Type B pancreatic cell (in vitro differentiated cells): ENCODE measurements at places on chromosomes 2 and 18.

DNA sequence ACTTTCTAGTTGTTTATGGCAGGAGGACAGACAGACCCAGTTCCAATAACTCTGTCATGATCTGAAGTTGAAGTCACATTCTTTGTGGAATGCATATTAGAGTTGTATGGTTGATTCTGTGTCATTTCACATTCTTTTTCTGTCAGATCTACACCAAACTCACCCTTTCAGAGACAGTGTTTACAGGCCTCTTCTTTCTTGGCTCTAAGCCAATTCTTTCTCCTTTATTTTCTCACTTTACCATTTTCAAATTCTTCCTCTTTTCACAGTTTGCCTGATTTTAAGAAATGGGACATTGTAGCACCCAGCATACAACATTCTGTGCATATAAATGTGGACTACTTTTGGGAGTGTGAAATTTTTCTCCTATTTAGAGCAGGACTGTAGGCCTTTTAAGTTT is 103.7 kb downstream of the CCDC85A start:
- no peak overlapping the region for H3K4me3 ChIP-seq
- H3K27me3 ChIP-seq: peaks cover 5% of the 10 kb centered on the region
- no peaks in the 10 kb centered on the region for H3K36me3 ChIP-seq
- no peak overlapping the region for H3K27ac ChIP-seq
- no peak for DNase-seq
- H3K4me1 ChIP-seq: no peaks in the 10 kb centered on the region

- H3K27ac ChIP-seq: peak overlapping the region; percentile 90
- H3K36me3 ChIP-seq: peaks cover 6% of the 10 kb centered on the region
- H3K27me3 ChIP-seq: no peaks in the 10 kb centered on the region
- peaks cover 25% of the 10 kb centered on the region for H3K4me1 ChIP-seq
- DNase-seq: no peak
Measured at GRCh38 chr2:197704434-197705120, 592 bp upstream of the MARS2 start.

DNA sequence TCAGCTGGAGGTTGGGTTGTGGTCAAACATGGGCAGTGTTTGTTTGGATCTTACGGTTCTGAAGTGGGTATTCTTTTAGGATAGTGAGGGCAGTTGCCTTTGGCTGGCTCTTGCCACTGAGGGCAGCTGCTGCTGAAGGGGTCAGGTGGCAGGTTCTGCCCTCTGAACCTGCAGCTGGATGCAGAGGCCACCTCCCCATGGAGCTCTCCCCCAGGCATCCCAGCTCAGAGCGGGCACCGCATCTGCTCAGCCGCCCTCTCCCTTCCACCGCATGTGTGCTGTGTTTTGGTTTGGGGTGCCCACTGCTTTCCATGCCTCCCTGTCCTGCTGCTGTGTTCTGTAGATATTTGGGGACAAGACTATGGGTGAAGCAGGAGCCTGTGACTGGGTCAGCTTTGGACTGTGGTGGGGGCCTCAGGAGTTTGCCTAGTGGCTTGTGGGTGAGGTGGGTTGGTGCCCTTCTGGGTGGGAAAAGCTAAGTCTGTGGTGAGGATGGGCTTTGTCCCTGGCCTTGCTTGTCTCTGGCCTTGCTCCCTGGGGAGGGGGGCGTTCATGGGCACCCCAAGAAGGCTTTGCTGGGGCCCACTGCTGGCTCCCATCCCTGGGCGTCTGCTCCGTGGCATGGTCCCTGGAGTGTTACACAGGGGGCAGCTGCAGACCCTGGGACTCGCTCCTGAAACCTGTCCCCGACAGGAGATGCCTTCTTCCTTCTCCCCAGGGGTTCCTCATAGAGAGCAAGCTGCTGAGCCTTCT is 28.5 kb downstream of the OTOF start:
- H3K4me3 ChIP-seq: no peak overlapping the region
- no peak for DNase-seq
- H3K27ac ChIP-seq: no peak overlapping the region
- H3K27me3 ChIP-seq: no peaks in the 10 kb centered on the region
- H3K4me1 ChIP-seq: no peaks in the 10 kb centered on the region

DNA sequence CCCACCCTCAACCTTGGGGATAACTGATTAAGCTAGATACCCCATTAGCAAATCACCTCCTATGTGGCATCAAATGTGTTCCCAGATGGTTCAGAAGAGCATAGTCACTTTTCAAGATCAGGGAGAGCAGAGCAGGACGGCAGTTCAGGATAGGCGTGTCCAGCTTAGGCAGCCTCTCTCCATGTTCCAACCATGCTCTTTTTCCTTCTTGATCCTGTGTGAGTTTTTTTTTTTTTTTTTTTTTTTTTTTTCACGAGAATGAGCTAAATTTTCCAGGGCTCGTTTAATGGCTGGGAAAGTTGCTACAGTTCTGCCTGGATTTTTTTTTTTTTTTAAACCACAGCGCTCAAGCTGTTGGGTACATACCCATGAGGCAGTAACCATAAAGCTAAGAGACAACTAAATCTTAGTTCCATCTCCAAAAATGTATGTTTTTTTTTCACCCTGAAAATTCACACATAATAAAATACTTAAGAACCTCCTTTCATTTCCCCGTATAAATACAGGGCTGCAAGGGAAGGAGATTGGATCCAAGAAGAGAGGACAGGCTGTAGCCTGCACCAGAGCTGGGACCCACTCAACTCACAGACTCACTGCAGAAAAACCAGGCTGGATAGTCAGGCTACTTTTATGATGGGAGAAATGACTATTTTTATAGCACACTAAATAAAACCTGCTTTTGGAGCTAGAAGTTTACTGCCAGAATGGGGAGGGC is 244.3 kb downstream of the SETBP1 start:
- no peak overlapping the region for H3K4me3 ChIP-seq
- H3K4me1 ChIP-seq: peaks cover 9% of the 10 kb centered on the region
- no peak for DNase-seq
- peaks cover 4% of the 10 kb centered on the region for H3K36me3 ChIP-seq
- H3K27ac ChIP-seq: no peak overlapping the region

DNA sequence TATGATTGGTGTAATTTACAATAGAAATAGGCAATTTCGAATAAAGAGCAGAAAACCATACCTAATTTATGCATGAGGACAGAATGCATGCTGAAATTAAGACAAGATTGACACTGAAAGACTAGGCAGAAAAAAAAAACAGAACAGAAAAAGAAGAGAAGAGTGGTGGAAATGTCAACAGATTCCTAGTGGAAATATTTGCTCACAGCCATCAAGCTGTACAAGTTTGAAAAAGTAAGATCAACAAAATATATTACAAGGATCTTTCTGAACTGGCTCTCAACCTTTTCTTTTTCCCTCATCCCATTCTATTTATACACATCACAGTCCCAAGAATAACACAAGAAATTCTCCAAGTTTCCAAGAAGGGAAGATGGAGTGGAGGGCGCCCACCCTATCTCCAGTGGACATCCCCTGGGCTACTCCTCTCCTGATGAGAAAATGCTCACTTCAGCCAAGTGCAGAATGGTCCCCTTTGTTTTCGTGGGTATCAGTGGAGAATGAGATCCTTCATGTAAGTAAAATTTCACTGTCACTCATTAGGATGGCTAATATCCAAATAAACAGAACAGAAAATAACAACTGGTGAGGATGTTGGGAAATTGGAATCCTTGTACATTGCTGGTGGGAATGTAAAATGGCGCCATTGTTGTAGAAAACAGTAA is 51.0 kb upstream of the ZNF532 start:
- no peak overlapping the region for H3K4me3 ChIP-seq
- no peak overlapping the region for H3K27ac ChIP-seq
- no peaks in the 10 kb centered on the region for H3K4me1 ChIP-seq
- H3K27me3 ChIP-seq: no peaks in the 10 kb centered on the region

GRCh38 chr2:97983698-97984097 is 12.1 kb downstream of the TMEM131 start:
- no peak overlapping the region for H3K4me3 ChIP-seq
- no peak for DNase-seq
- peak overlapping the region; percentile 21 for H3K27ac ChIP-seq
- H3K27me3 ChIP-seq: no peaks in the 10 kb centered on the region
- H3K36me3 ChIP-seq: peaks cover 43% of the 10 kb centered on the region

- peaks cover 90% of the 10 kb centered on the region for H3K36me3 ChIP-seq
- DNase-seq: no peak
- no peaks in the 10 kb centered on the region for H3K27me3 ChIP-seq
- no peak overlapping the region for H3K4me3 ChIP-seq
- H3K27ac ChIP-seq: no peak overlapping the region
Measured at GRCh38 chr18:59340817-59341216, 18.2 kb downstream of the LMAN1 start.

DNA sequence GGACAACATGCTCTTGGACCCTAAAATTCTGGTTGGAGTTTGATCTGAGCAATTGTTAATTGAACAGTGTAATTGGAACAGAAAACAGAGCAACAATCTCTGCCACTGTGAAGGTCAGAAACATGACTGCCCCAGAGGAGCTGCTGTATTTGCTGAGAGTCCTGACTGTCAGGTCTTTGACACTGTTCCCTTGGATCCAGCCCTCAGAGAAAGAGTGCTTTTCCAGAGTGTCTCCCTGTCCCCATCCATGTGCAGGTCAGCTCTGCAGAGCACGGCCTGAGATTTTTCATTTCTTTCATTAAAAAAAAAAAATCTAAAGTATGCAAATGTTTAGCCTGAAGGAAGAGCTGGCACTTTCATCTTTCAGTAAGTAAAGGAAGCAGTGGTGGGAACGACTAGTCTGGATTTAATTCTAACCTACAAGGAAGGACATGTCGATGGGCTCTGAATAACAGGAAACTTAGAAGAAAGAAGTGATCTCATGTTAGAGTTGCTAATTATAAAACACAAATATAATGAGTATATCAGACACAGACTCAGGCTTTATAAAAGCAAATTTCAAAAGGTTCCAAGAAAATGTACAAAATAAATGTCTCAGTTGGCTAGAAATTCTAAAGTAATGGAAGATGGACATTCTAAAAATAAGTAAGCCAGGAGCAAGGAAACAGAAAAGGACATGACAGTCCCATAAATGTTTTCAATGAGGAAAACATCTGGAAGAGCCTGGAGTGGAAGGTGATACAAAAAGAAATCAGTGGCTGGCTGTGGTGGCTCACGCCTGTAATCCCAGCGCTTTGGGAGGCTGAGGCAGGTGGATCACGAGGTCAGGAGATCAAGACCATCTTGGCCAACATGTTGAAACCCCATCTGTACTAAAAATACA is 876.5 kb downstream of the EPHA4 start:
- H3K27me3 ChIP-seq: peaks cover 3% of the 10 kb centered on the region
- no peak overlapping the region for H3K27ac ChIP-seq
- H3K4me1 ChIP-seq: no peaks in the 10 kb centered on the region
- no peaks in the 10 kb centered on the region for H3K36me3 ChIP-seq
- no peak for DNase-seq
- no peak overlapping the region for H3K4me3 ChIP-seq
